ENCODE measurements at places on chromosomes 13 and 19.

GRCh38 chr19:6225232-6225865 is 54.4 kb downstream of the MLLT1 start:
- no peak for DNase-seq

- no peak for DNase-seq
Measured at GRCh38 chr13:98947925-98948324, 29.9 kb downstream of the DOCK9 start.

- DNase-seq, result no peak
Measured at GRCh38 chr13:90091611-90092010, 1255.9 kb upstream of the MIR17HG start.

GRCh38 chr13:40381935-40382764 is 284.3 kb downstream of the FOXO1 start:
- DNase-seq, result no peak

- DNase-seq, result no peak
Measured at GRCh38 chr13:112725346-112726015, 35.6 kb downstream of the ATP11A start.

DNA sequence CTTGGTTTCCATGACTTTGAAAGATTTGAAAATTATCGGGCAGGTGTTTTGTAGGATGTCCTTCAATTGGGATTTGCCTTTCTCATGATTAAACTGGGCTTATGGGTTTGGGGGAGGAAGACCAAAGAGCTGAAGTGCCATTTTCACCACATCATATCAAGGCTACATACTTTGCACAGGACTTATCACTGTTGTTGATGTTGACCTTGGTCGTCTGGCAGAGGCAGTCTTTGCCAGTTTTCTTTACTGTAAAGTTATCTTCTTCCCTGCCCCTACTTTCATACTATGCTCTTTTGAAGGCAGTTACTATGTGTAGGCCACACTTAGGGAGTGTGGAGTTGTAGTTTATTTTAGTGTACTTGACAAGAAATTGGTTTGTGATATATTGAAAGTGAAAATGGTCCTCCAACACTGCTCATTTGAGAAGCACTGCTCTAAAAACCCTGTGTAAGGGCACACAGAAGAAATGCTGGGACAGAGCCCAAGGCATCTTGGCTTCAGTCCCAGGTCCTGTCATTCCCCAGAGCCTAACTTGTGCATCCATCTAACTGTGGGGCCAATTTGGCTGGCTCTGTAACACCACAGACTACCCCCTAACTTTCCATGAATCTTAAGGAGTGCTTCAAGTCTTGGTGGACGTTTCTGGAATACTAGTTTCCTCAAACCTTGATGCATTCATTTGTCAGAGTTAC is 384.9 kb downstream of the KCNRG start:
- DNase-seq, result no peak

DNA sequence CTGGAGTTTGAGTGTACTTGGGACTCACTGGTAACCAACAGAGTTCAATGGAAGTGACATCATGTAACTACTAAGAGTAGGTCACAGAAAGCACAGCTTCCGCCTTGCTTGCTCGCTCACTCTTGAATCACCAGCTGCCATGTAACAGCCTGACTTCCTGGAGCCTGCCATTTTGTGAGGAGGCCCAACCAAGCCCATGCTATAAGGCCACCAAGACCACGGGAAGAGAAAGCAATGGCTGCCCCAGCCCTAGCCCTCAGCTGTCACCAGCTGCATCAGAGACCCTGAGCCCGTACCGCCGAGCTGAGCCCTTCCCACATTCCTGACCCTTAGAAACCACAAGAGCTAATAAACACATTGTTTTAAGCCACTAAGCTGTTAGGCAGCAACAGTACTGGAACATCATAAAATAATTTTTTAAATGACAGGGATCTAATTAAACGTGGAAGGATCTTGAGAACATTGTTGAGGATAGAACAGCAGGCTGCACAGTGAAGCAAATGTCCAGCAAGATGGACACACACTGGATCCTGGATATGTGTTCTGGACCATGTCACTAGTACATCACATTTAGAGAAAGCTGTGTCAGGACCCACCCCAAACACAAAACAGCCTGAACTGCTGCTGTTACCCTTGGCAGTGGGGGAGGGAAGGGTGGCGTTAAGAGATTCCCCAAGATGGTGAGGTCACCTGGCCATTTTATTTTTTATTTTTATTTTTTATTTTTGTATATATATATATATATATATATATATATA is 21.7 kb upstream of the LDLR start:
- DNase-seq, result no peak

GRCh38 chr19:3053218-3053621 is 9.1 kb downstream of the TLE5 start:
- DNase-seq, result no peak

GRCh38 chr13:76993021-76993420 is 1.1 kb downstream of the CLN5 start:
- no peak for DNase-seq

- DNase-seq, result no peak
Measured at GRCh38 chr19:51410950-51411748, 6.3 kb downstream of the SIGLEC10 start.

Data from stimulated activated CD4-positive, alpha-beta T cell treated with anti-CD3 and anti-CD28 coated beads, Interleukin-15, amount 100 ng/mL, for 1 hour (primary cell).